Breast epithelium (tissue), 4 donors: ENCODE measurements at places on chromosomes 5 and 9.

DNA sequence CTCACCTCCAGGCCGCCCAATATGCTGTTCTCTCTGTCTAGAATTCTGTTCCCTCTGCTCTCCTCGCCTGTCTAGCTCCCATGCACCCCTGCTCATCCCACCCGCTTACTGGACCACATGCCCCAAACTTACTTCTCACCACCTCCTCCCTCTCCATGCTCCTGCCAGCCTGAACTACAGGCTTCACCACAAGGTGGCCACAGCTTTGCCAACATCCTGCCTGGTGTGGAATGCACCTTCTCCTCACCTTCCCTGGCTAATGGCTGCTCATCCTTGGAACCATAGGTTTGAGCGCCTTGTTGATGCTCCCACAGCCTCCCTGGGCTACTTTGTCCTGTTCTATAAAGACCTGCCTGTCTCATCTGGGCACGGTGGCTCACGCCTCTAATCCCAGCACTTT lies 9.6 kb downstream of the LAMC3 start:
- no peak for DNase-seq

GRCh38 chr9:128764361-128764760 lies 7.4 kb downstream of the ZER1 start:
- DNase-seq: no peak

- no peak for DNase-seq
Observed at GRCh38 chr5:95921501-95921900, 40.1 kb downstream of the ELL2 start.

- peak; percentile 74 for DNase-seq
Observed at GRCh38 chr5:172795318-172795977, 24.5 kb upstream of the DUSP1 start.

DNA sequence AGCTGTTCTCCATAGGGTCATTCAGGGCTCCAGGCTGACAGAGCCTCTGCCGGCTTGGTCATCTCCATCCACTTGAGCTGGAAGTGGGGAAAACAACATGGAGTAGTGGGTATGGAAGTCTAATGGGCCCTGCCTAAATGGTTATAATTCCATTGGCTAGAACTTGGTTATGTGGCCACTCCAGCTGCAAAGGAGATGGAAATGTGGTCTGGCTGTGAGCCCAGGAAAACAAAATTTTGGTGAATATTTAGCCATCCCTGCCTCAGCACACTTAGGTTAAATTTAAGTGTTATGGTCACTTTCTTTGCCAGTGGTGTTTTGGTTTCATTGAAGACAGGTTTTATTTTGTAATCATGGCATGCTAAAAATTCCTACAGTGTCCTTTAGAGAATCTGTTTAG lies 112.3 kb downstream of the SMARCA2 start:
- DNase-seq: no peak

DNA sequence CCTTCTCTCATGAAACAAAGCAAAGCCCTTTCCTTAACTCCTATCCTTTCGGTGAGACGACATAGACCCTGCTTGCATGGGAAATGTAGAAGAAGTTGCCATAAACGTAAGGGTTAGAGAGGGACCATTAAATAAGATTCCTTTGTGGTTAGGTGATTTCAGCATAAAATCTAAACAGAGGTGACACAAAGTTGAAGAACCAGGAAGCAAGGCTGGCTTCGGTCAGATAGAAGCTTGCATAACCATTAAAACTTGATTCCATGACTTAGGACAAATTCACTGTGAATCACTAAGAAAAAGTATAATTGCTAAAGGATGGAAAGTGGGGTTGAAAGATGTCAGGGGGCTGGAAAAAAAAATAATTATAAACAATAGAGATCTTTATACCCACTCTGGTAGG lies 30.9 kb upstream of the ABLIM3 start:
- no peak for DNase-seq

GRCh38 chr5:60387051-60387440 lies 312.9 kb downstream of the DEPDC1B start:
- DNase-seq: no peak

GRCh38 chr9:94679587-94679986 lies 40.3 kb upstream of the FBP1 start:
- no peak for DNase-seq

DNA sequence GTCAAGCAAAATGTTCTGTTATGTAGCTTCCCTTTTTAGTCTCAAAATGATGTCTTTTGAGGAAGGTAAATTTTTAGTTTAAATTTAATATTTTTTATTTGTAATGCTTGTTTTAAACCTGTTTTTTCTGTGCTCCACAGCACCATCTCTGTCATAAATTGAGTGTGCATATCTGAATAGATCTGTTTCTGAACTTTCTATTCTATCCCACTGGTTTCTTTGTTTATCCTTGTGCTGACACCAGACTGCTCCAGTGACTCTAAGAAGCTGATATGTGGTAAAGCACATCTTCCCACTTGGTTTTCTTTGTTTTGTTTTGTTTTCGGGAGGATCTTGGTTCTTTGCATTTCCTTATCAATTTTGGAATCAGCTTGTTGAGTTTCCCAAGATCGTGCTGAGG lies 7.1 kb upstream of the RNF145 start:
- no peak for DNase-seq

GRCh38 chr5:91670563-91670962 lies 287.4 kb upstream of the ARRDC3 start:
- DNase-seq: no peak

GRCh38 chr9:27359763-27360162 lies 62.8 kb upstream of the EQTN start:
- no peak for DNase-seq

DNA sequence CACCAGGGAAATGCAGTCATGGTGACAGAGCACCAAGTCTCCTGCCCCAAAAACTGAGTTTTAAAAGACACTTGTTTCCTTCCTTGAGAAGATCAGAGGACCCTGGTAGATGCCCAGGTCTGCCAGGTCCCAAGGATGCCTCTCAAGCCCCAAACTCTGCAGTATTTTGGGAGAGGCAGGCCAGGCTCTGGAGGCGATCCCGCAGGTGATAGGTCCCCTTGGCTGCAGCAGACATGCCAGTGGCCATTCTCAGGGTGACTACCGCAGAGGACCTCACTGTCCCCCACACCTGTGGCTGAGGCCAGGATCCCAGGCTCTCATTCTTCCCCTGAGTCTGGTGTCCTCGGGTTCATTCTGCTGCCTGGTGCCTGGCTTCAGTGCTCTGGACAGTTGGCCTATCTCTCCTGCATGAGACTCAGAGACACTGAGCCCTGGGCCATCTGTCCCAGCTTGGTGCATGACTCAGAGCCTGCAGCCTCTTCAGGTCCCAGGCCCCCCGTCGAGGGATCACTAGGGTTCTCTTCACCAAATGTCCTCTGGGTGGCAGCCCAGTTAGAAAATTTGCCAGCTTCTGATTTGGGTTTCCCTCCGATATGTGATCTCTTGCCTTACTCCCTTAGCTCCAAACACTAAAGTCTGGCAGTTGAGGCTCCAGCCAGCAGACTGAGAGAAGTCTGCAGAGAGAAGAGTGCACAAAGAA lies 59.7 kb upstream of the GARNL3 start:
- no peak for DNase-seq

DNA sequence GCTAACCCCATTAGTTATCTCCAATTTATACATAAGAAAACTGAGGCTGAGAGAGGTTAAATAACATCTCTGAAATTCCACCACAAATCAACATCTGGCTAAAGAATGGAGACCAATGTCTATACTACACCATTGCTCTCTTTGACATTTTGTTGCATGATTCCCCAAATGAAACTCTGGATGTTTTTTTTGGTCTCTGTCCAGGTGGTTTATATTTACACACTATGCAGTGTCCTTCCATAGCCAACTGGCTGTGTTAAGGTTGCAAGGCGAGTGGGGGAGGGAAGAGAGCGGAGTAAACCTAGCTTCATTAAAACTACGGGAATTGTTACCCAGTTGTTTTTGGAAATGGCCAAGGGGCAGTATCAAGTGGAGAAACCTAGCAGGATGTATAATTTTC lies 67.2 kb downstream of the KIF4B start:
- no peak for DNase-seq

DNA sequence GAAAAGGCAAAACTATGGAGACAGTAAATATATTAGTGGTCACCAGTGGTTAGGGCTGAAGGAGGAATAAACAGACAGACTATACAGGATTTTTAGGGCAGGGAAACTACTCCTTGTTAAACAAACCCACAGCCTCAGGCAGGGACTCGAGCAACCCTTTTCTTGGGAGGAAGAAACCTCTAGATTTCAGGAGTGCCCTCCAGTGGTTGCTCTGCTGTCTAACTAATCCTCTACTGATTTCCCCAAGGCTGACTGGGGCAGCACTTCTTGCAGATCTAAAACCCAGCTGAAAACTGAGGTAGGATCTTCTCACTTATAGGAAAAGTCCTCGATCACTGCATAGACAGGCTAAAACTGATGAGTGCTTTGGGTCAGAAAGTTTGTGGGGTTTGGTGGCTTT lies 176.8 kb downstream of the ISOC1 start:
- no peak for DNase-seq

DNA sequence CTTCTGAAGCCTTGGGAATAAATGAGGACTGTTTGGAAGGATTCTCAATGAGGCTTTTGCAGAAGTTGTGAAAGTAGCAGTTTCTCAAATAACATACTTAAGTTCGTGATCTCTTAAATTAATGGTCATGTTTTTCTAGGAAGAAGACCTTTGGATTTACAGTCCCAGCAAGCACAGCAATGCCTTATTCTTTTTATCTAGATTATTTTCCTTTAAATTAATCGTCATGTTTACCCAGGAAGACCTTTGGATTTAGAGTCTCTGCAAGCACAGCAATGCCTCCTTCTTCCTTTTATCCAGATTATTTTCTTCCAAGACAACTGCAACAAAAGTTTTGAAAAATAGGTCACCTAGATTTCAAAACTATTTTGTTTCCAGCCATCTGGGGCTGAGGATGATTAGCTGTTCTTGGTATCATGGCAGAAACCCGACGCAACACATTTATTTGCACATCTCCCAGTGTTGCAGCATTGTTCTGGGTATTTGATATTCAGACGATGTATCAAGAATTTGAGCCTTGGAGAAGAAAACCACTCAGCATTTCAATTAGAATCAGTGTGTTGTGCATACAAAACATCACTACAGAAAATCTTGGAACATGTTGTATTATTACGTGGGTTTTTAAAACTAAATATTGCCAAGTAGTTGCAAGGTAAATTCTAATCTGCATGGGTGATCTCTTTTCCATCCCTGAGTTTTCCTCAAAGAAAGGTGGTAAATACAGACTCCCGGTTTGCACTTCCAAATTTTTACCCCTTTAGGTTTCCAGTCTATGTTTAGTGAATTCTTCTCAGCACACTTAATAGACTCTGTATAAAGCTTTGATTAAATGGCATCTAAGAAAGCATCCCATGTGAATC lies 50.9 kb downstream of the JAKMIP2 start:
- DNase-seq: no peak

GRCh38 chr5:33369485-33370465 lies 71.0 kb upstream of the TARS1 start:
- DNase-seq: no peak

DNA sequence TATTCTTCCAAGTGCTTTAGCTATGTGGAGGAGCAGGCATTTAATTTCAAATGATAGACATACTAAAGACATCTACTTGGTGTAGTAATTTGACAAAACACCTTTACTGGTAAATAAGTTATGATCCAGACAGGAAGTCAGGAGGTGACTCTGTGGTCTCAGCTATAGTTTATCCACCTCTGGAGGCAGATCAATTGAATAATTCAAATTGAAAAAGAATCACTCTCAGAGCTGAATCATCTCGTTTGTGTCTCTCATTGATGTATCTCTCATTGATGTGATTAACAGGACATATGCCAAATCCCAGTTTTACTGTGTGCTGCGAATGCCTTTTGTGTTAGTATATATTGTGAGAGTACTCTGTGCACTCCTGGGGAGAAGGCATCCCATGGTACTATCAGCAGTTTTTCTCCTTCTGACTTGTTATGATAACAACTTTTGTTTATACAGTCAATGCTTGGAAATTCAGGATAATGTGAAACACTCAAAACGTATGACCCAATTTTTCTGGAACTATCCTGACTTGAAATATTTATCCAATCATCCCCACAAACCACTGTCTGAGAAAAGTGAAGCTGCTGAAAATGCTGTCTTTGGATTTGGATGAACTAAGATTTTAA lies 48.5 kb upstream of the DAB2 start:
- no peak for DNase-seq

GRCh38 chr9:137299938-137300337 lies 2.1 kb downstream of the NRARP start:
- DNase-seq: no peak

- DNase-seq: peak; percentile 42
Observed at GRCh38 chr9:81687521-81688261, 1.7 kb downstream of the TLE1 start.
